ENCODE measurements at places on chromosomes 5 and 9.

GRCh38 chr5:142360607-142361120 lies 35.8 kb upstream of the SPRY4 start:
- no peak for DNase-seq

- DNase-seq = no peak
Measured at GRCh38 chr9:85036496-85036895, 367.0 kb downstream of the NTRK2 start.

DNA sequence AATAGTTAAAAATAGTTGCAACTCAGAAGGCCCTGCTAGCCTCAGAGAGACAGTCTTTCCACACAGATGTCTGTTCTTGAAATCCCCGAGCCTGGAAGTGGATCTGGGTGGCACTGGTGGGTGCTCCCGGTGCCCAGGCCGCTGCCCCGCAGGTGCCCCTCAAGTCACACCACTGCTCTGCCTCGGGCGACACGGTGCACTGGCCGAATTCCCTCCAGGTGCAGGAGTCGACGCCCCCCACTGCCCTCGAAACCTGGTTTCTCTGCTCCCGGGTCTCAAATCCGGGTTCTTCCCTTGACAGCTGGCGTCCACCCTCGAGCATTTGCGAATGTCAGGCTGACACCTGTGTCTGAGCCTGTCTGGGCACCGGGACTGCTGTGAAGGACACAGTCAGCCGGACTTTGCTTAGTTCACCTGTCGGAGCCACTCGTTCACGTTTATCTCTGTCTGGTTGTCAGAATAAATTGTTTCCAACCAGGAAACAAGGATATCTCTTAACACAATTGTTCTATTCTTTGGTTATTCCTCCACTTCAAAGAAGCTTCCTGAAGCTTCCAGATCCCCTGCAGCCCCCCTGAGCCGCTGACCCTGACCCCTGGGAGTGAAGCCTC lies 27.1 kb downstream of the SLC9A3 start:
- DNase-seq = no peak

GRCh38 chr5:37580106-37580505 lies 201.0 kb downstream of the WDR70 start:
- no peak for DNase-seq

GRCh38 chr9:81268048-81268447 lies 421.3 kb downstream of the TLE1 start:
- DNase-seq = no peak

DNA sequence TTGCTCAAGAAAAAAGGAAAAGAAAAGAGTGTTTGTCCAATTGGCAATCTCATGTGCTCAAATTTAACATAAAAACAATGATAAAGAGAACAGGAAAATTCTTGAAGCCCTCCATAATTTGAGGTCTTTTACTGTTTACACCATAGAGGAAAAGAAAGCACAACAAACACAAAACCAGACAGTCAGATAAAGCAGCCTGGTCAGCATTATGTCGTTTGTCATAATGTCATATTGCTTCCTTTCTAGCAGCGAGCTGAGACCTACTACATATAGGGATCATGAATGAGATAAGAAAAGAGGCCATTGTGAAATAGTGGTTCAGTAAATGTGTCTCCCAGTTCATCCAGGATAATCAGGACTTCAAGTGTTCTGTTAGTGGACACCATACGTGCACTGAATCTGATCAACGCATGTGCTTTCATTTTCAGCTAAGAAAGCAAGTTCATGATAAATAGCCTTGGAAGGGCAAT lies 64.7 kb upstream of the SELENOP start:
- DNase-seq = no peak

DNA sequence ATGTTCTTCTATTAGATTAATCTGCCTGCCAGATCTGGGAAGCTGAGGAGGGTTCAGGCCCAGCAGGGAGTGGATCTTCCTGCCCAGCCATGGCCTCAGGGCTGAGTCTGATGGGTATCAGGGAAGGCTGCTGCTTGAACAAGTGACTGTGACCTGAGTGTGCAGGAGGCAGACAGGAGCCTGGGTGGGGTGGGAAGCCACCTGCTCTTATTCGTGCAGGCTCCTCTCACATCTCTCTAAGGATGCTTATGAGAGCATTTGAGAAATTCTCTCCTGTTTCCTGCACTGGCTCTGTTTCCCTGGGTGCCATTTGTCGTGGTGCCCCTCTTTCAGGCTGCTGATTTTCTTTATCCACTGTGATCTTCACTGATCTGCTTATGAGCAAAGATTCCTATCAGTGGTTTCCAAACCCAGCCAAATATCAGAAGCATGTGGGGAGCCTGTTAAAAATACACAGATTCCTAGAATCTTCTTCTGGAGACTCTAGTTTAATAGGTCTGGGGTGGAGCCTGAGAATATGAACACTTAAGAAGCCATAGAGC lies 2.1 kb downstream of the RGS3 start:
- no peak for DNase-seq

- DNase-seq = no peak
Measured at GRCh38 chr9:69058101-69058500, 22.5 kb downstream of the FXN start.

DNA sequence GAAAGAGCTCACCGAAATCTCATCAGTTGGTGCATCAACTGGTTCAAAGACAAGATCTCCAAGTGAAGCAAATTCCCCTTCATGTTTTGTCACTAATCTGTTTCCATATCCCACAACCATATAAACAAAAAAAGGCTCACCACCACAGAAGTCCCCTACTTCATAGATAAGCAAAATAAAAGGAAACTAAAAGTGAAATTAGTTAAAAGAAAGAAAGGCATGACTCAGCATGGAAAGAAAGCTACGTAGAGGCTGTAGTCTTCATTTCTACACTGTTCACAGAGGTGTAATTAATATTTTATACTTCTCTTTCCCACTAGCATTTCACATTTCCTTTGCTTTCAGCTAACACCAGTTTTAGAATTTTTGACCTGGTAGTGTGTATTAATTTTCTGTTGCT lies 208.0 kb downstream of the CYLC2 start:
- no peak for DNase-seq

GRCh38 chr9:78664370-78664769 lies 367.4 kb downstream of the PSAT1 start:
- no peak for DNase-seq

DNA sequence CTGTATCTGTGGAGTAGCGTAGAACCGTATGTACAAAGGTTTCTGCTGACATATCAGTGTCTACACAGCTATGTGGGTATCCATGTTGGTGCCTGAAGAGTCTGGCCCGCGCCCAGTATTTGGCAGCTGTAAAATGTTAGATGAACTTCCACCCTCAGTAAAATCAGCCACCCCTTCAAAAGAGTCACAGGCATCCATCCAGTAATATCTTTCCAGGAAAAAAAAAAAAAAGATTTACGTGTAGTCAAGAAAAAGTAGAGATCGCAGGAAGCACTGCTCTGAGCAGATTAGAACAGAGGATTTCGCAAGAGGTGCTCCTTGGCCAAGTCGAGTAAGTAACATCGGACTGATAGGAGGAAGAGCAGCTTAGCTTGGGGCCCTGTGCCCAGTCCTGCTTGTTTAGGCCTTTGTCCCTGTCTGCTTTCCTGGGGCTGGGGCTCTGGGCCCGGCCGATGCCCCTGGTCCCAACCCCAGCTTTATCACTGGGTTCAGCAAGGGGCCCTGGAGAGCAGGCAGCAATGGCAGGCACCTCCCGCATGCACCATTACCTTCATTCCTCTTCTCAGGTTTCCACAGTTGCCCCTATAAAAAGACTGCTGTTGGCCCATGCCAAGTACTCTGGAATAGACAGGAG lies 21.2 kb downstream of the DAPK1 start:
- no peak for DNase-seq

DNA sequence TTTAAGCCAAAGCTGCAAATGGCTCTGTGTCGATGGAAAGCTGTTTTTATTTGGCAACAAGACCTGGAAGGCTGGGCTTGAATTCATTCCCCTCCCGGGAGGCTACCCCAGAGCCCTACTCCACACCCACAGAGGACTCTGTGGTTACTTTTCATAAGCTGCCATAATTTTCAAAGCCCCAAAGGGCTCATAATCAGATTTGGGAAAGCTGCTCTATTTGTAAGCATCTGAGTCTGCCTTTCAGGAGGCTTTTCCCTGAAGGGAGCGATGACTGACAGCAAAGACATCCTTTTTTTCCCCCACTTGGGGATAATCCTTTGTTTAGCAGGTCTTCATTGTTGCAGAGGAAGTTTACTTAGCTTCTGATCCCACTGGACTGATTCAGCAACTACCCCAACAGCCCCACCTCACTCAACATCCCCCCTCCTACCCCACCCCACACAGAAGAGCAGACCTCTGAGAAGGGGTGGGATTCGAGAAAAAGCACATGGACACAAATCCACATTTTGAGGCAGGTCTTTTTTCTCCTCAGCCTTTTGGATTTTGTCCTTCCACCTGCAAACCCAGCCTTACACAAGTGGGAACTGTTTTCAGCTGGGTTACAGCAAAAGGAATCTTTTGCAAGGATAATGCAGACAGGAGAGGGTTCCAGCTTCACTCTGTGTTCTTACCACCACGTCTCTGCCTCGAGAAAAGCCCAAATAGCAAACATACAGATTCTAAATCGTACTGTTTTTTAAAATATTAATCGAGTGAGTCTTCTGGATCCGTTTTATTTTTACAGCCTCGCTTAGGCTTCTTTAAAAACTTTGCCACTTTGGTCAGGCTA lies 244.4 kb upstream of the TUT7 start:
- no peak for DNase-seq

DNA sequence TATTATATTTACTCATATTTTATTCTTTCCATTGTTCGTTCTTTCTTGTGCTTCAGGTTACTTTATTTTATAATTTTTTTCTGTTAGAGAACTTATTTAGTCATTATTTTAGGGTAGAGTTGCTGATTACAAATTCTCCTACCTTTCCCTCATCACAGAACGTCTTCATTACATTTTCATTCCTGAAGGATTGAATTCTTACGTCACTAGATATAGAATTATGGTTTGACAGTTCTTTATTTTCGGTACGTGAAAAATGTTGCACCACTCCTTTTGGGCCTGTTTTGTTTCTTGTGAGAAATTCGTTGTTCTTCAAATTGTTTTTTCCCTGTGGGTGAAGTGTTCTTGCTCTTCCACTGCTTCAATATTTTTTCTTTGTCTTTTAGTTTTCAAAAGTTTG lies 20.8 kb upstream of the OR2S2 start:
- DNase-seq = no peak

DNA sequence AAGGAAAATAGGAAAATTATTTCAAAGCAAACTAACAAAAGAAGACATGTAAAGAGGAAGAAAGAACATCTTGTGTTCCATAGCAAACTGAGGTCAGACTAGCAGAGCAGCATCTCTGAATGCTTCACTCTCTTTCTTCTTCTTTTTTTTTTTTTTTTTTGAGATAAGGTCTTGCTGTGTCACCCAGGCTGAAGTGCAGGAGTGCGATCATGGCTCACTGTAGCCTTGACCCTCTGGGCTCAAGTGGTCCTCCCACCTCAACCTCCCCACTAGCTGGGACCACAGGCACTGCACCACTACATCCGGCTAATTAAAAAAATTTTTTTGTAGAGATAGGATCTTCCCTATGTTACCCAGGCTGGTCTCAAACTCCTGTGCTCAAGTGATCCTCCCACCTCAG lies 36.6 kb downstream of the MELK start:
- DNase-seq = no peak

DNA sequence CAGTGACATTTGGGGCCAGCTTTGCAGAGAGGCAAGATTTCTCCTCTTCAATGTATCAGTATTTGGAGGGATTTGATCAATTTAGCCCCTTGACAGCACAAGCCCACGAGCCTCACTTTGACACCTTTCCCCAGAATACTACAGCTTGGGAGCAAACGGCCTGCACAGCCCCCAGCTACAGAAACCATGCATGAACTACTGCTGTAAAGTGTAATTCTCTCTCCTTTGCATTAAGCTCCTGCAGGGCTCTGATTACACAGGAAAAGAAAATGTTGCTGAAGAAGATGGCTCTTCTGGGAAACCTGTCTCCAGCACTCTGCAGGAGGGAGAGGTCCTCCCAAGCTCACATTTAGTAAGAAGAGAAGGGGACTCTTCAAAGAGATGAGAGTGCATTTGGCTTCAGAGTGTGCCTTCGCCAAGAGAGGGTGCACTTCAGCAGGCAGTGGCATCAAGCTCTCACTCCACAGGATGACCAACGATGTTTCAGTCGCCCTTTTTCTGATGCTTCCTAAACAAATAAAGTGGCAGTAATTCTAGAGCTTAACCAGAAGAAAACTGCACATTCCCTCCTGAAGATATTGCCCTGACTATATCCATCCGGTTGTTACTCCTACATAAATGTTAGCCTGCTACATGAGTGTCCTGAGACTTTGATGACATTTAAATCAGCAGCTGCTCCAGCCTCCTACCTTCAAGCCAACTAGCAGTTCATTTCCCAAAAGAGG lies 272.2 kb downstream of the AUH start:
- no peak for DNase-seq

GRCh38 chr5:116058346-116058936 lies 26.2 kb downstream of the ARL14EPL start:
- DNase-seq = no peak

- no peak for DNase-seq
Measured at GRCh38 chr5:565782-566440, 41.7 kb upstream of the SLC9A3 start.

DNA sequence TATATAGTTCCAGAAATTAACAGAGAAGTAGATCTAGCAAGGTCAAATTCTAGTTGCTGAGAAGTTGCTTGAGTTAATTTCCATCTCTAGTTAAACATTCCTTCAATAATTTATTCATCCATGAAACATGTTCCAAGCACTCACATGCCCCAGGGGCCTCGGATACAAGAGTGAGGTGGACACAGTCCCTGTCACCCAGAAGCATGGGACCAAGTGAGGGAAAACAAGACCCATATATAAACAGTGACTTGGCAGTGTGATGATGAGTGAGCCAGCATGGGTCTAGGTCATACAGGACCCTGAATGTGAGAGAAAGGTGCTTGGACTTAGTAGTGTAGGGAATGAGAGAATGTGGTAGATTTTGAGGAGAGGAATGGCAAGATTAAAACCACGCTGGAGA lies 216.9 kb downstream of the TTLL11 start:
- DNase-seq = no peak

DNA sequence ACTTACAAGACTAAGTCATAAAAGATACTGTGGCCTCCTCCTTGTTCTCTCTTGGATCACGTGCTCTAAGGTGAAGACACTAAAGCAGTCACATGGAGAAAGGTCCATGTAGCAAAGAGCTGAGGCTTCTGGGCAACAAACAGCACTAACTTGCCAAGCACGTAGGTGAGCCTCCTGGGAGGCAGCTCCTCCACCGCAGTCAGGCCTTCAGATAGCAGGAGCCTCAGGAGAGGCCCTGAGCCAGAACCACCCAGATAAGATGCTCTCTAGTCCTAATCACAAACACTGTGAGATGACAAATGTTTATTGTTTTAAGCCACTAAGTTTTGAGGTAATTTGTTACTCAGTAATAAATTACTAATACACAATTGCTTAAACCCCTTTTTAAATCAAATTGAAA lies 38.0 kb downstream of the WDR41 start:
- DNase-seq = no peak

DNA sequence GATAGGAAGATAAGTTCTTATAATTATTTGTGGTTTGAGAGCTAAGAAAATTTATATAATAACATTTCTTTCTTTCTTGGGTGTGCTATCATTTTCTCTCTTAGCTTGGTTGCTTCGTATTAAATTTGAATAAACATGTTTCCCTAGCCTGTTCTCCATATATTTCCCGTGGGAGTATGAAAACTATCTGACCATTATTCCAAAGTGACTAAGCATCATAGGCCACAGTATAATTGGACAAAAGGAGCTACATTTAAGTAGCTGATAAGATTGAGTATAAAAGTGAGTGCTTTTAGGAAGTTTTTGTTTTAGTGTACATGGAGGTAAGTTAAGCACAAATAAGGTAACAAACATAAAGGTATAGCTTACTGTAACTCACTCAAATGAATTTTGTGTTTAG lies 8.4 kb upstream of the OSMR start:
- DNase-seq = no peak
